ENCODE measurements at places on chromosomes 7 and 10.

DNA sequence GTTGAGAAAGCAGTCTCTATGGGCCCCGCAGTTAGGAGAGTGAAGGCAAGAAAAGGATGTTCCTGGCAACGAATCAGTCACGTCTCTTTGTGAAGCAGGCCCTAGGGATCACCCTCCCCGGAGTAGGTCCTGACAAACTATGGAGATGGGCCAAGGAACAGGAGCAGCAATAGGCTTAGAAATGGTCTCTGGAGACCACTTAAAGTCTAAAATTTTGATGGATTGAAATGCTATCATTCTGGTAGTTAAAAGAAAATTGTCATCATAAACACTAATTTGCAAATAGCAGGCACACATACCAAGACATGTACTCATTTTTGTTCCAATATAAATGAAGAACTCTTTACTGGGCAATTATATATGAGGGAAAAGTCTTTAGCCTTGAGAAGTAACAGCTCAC, 123.5 kb downstream of the ITGB8 start:
- DNase-seq: no peak

- DNase-seq: no peak
These were observed 443.0 kb upstream of the MKI67 start for GRCh38 chr10:128568990-128569945.

DNA sequence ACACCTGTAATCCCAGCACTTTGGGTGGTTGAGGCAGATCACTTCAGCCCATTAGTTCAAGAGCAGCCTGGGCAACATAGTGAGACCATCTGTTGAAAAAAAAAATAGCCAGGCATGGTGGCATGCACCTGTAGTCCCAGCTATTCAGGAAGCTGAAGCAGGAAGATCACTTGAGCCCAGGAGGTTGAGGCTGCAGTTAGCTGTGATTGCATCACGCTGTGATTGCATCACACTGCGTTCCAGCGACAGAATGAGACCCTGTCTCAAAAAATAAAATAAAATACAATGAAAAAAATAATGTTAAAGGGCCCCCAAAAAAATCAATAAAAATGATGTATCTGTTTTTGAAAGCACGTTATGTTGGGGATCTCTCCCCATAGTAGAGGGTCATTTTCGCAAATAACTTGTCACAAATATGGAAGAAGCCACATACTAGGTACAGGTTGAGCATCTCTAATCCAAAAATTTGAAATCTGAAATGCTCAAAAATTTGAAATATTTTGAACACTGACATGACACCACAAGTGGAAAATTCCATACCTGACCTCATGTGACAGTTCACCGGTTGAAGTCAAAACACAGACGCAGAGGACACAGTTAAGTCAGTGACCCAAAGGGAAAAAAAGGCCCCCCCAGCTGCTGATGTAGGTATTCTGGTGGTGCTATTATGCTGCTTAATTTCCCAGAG, 9.5 kb downstream of the CISD1 start:
- no peak for DNase-seq

GRCh38 chr7:92872701-92873100, 36.3 kb upstream of the CDK6 start:
- no peak for DNase-seq

- no peak for DNase-seq
These were observed 117.4 kb downstream of the JMJD1C start for GRCh38 chr10:63348245-63348850.

DNA sequence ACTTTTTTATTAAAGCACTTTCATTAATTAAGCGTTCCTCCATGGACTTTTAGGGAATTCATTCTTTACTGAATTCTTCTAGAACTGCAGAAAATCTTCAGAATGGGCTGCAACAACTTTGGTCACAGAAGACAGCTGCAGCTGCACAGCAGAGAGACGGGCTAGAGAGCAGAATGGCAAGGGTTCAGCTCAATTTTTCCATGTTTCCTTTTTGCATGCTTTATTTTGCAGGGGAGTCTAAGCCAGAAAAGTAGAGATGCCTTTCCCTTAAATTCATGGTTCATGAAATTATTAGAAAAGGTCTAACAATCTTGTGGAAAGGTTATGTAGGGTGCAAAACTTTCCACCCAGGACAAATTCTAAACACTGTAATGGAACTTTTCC, 15.4 kb upstream of the ANKRD1 start:
- no peak for DNase-seq

GRCh38 chr10:112832361-112832878, 117.6 kb upstream of the TCF7L2 start:
- no peak for DNase-seq

DNA sequence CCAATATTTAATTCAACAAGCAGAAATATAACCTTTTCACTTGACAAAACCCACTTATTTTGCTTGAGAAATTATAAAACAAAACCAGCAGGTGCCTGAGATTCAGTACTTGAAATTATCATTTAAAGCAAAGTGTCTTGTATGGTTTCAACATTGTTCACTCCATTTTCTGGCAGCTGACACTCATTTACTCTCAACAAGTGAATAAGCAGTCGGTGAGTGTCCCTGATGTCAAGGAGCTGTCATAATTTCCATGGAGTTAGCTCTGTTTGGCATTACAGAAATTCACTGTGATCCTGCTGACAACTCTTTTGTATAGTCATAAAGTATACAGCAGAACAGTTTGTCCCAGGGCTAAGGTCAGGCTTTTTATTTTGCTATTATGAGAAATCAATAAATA, 490.0 kb downstream of the CNTNAP2 start:
- no peak for DNase-seq

- DNase-seq: no peak
These were observed 131.4 kb upstream of the AGR3 start for GRCh38 chr7:17013204-17013603.

GRCh38 chr10:62502995-62503613, 128.9 kb downstream of the ZNF365 start:
- no peak for DNase-seq

DNA sequence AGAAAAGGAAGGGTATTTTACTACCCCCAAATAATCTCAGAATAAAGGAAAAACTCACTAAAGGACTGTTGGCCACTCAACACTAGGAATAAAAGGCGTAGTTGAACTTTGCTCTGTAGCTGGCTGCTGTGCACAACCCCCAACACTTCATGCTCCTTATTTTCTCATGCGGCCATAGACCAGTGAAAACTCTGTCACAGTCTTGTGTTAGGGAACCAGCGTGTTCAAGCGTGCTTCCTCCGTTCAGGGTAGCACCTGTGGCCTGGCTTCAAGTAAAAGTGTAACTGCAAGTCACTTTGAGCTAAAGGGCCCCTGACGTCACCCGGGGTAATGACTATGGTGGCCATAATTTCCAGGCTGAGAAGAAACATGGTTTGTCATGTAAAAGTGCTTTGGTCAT, 27.0 kb downstream of the BLNK start:
- no peak for DNase-seq

- DNase-seq: no peak
These were observed 13.1 kb downstream of the JAKMIP3 start for GRCh38 chr10:132078746-132079345.

GRCh38 chr10:132465193-132465888, 68.3 kb downstream of the PWWP2B start:
- no peak for DNase-seq

DNA sequence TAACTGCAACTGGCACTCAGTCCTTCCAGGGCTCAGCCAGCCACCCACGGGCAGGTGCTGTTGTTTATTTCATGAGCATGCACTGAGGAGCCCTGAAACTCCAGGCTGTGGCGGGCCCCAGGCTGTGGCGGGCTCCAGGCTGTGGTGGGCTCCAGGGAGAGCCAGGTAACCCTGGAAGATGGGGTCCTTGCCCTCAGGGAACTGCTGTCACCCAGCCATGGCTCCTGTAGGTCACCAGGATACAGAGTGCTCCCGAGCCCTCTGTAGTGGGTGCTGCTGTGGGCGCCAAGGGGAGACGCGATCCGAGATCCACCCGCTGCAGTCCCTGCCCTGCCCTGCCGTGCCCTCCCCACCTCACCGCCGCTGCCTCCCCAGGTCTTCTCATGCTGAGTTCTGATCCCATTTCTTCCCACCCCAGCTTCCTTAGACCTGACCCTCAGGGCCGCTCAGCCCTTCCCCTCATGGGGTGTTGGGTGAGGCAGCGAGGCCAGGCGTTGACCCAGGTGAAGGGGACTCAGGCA, 29.6 kb downstream of the LRRC27 start:
- no peak for DNase-seq

DNA sequence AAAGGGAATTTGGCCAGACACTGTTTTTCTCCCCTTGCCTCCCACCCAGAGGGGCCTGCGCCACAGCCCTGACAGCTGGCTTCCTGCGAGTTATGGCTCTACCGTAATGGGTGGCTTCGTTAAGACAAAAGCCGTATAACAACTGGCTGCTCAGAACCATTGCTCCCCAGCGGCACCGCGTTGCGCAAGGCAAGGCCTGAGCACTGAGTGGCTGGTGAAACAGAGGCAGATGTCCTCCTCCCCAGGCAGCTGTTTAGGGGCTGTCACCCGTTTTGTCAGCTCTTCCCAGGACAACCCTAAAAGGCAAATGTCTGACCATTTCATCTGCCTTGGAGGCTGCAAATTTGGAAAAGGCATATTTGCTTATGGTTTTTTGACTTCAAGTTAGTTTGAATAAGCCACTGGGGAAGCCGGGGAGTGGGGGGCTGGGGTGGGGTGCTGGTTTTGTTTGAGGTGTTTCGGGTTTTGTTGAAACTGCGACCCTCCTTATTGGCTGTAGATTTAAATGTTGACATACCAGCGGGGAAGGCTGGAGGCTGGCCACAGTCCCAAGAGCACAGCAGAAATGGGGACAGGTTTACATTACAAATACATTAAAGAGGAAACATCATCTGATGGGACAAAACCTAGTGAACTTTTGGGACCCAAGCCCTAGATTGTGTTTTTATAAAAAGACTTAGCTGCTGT, 681 bp upstream of the SPOCK2 start:
- peak; percentile 31 for DNase-seq

GRCh38 chr7:24827589-24827988, 70.3 kb upstream of the GSDME start:
- DNase-seq: no peak

GRCh38 chr7:55527307-55527706, 45.0 kb downstream of the VOPP1 start:
- DNase-seq: no peak

DNA sequence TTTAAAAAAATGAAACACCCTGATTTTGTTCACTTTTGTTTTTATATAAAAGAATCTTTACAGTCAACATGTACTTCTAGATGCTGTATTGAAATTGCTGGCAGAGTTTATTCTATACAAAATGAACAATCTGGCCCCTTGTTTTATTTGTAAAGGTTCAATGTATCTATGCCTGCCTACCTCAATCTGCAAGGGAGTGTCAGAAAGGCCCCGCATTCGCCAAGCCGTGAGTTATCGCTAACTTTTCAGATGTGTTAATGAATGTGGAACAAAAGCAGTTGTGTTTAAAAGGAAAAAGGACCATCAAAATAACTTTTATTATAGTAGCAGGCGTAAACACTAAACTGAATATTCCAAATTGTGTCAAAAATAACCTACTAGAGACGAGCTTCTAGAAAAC, 14.6 kb downstream of the LUC7L2 start:
- DNase-seq: no peak

GRCh38 chr10:86755454-86755739, 1.0 kb upstream of the BMPR1A start:
- no peak for DNase-seq

GRCh38 chr10:128438417-128439063, 312.3 kb upstream of the MKI67 start:
- no peak for DNase-seq

DNA sequence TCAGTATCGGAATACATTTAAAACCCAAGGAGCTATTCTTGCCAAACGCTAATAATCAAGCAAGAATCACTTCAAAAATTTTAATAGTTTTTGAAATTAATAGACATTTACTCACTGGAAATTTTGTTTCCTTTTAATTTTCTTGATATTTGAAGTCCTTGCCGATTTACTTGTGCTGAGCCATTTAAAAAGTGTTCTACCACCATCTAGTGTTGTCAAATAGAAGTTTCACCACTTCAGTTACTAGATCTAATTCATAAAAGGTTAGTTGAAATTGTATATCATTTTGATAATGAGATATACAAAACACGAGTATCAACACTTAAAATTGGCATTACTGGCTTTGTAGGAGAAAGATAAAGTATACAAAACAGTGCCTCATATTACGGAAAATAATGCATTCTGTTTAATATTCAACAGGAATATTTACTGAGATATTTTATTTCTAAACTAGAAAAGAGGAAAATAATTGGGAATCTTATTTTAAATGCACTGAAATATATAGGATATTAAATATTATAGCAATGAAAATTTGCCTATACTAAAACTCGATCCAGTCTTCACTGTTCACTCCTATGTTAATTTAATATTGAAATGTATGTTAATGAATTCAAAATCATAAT, 664.8 kb upstream of the SEMA3D start:
- no peak for DNase-seq

- no peak for DNase-seq
These were observed 74.9 kb downstream of the SH3PXD2A start for GRCh38 chr10:103780242-103781149.

- no peak for DNase-seq
These were observed 10.6 kb upstream of the CPVL start for GRCh38 chr7:29156907-29157452.

DNA sequence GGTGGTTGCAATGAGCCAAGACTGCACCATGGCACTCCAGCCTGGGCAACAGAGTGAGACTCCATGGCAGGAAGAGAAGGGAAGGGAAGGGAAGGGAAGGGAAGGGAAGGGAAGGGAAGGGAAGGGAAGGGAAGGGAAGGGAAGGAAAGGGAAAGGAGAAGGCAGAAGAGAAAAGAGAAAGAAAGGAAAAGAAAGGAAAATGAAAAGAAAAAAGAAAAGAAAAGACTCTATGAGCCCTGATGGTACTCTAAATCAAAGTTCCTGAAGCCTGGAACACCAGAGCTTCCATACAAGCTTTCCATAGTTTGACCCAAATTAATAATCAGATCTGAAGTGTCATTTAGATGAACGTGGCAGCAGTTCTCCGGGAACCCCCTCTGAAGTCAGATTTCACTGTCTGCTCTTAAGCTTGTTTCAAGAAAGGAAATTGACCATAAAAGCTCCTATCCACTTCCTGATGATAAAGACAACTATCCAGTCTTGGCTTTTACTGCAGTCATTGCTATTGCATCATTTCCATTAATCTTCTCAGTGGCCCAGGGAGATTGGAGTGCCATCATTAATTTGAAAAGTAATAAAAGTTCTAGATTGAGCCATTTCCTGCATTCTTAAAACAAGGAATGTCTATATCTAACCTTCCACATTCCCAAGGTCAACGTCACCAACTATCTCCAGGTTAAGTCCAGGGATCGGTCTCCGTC, 44.2 kb upstream of the FRMD4A start:
- DNase-seq: no peak

- DNase-seq: no peak
These were observed 38.9 kb upstream of the XPNPEP1 start for GRCh38 chr10:109962247-109962646.

DNA sequence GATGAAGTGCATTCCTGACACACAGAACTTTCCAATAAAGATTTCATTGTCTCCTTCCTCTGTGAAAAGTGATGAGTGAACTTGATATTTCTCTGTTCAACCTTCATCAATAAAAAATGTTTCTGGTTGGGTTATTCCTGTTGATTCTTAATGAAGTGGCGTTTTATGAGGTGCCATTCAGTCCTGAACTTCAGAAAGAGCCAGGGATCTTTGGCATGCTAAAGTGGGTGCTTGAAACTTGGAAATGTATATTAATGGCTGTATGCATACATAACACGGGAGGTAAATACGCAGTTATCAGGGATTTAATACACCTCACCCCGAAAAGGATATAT, 151.6 kb downstream of the ACTR3B start:
- no peak for DNase-seq

Measured in activated CD4-positive, alpha-beta T cell treated with anti-CD3 and anti-CD28 coated beads for 1 hour (primary cell).